ENCODE measurements at places on chromosomes 13 and 19.
A peak's percentile ranks its signal among the peaks of the same experiment; 100 is the strongest.

DNA sequence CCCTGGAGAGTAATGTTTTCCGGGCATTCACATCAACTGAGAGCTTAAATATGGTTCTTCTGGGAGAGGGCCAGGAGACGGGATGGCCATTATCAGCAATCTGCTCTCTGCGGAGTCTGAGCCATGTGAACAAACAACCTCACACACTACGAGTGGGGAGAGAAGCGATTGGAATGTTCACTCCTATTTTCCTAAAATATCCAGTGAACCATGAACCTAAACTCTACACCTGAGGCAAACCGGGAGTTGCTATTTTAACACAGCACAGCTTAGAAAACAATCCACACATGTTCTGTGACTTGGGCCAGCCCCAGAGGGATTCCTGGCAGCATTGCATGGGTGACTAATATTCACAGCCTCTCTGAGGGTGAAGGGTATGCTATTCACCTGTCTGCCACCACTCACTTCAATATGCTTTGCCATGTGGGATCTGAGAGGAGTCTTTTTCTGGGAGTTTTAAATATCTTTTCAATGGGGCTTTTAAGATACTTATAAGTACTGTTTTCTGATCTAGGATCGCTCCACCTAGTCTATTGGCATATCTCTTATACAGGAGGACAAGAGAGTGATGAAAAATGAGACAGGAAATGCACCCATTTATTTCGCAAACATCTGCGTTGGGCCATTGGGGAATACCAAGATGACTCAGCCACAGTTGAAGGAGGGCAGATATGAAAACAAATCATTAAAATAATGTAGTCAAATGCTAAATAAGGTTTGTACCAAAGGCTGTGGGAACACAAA is 72.6 kb upstream of the SERP2 start:
- DNase-seq, result peak; percentile 72

DNA sequence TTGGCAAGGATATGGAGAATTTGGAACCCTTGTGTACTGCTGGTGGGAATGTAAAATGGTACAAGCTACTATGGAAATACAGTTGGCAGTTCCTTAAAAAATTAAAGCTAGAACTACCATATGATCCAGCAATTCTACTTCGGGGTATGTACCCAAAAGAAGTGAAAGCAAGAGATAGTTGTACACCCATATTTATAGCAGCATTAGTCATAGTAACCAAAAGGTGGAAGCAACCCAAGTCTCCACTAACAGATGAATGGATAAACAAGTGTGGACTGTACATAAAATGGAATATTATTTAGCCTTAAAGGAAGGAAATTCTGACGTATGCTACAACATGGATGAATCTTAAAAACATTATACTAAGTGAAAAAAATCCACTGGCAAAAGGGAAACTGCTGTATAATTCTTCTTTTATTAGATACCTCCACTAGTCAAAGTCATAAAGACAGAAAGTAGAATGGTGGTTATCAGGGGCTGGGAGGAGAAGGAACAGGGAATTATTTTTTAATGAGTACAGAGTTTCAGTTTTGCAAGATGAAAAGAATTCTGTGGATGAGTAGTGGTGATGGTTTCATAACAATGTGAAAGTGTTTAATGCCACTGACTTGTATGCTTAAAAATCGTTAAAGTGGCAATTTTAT is 141.6 kb downstream of the RXFP2 start:
- no peak for DNase-seq

GRCh38 chr19:49142866-49143335 is 12.3 kb downstream of the HRC start:
- DNase-seq, result peak; percentile 93

GRCh38 chr13:48490241-48490640 is 42.6 kb downstream of the RCBTB2 start:
- DNase-seq, result no peak

GRCh38 chr19:57075801-57076492 is 43.8 kb upstream of the USP29 start:
- no peak for DNase-seq

DNA sequence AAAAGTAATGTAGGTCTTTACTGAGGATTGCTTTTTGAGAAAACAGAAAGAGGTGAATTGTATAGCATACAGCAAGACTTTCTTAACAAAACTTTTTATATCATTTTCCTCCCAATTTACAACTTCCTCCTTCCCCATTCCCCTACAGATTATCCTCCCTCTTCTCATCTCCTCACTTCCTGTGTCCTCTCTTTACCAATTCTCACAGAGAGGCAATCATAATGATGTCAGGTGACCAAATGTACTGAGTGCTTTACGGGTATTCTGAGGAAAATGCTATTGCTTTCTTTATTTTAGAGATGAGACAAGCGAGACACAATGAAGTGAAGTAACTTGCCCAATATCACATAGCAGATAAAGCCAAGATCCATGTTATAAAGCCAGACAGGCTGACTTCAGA is 1.7 kb upstream of the MTMR6 start:
- DNase-seq, result no peak

DNA sequence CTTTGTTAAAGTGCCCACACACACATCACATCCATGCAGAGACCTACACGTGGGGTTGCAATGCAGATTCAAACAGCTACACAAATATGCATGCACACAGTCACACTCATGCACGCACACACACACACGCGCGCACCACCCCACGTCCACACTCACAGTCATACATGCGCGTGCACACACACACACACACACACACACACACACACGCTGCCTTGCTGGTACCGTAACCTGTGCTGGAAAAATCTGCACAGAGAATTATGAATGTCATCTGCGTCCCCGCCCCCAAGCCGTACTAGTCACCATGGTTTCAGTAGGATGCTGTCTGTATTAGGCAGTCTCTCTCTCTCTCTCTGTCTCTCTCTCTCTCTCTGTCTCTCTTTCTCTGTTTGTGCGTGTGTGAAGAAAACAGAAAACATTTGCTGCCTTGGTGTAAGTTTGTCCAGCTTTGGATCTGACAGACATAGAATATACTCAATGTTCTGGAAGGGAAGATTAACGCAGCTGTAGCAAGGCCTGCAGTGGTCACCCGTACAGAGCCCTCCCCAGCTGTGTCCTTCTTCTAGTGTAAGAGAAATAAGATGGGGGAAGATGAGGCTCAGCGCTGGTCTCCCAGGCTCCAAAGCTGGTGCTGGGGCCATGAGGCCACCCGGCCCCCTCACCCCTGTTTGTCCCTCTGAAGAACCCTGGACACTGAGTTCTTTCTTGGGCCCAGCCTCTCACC is 26.4 kb upstream of the DPP9 start:
- no peak for DNase-seq

- peak; percentile 84 for DNase-seq
These were observed 51.1 kb downstream of the FAM216B start for GRCh38 chr13:42832341-42833096.
